LHCN-M2 (cell line): ENCODE measurements at places on chromosomes 3 and 15. TPM values are rescaled to one million over a fixed set of nuclear protein-coding genes. Genes with fewer than 3 reads are reported as not detected.

NMNAT3 gene
- total RNA-seq, result not detected in 2 replicates

- DNase-seq, result no peak
Observed at GRCh38 chr3:157310329-157311052, 126.2 kb upstream of the PTX3 start.

- no peak for DNase-seq
Observed at GRCh38 chr15:57500256-57500655, 91.4 kb upstream of the MYZAP start.

GRCh38 chr3:72738752-72739530 is 109.3 kb downstream of the SHQ1 start:
- DNase-seq, result no peak

GOLGA6L10 gene
- total RNA-seq, result 0.77 and 0.80 TPM in 2 replicates

- DNase-seq, result peak; percentile 60
Observed at GRCh38 chr15:85030301-85030929, 48.8 kb downstream of the PDE8A start.

DNA sequence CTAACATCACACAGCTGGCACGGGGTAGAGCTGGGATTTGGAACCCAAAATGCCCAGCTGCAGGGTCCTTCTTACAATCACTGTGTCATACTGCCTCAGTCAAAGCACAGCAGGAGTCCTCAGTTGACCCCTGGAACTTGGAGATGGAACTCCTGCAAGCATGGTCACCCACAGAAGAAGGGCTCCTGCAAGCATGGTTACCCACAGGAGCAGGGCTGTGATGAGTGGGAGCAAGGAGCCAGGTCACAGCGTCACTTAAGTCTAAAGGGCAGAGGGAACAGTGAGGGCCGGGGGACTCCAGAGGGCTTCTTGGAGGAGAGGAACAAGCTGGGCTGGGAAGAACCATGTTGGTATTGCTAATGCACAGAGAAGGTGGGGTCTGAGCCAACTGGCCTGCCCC is 24.9 kb downstream of the CCDC33 start:
- no peak for DNase-seq

MESD gene
- 17.8 and 19.4 TPM in 2 replicates for total RNA-seq

GRCh38 chr3:53624061-53624857 is 129.8 kb downstream of the CACNA1D start:
- DNase-seq, result no peak

DNA sequence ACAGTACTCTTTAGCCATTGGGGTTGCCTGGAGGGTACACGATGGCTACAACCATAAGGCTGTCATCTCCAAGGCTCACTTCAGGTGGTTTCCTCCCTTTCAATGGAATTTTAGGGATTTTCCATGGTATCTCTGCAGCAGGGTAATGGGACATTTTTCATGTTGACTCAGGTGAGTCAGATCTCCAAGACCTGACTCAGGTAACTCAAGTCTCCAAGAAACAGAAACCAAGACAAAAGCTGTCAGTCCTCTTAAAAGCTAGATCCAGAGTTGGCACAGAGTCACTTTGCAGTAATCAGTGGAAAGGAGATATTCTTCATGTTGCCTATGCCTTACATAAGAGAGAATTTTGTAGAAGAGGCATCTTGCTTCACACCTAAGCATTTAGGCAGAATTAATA is 375.8 kb upstream of the ARPP21 start:
- DNase-seq, result no peak

MORC1 gene
- total RNA-seq, result not detected in 2 replicates

GRCh38 chr15:56772868-56773639 is 39.7 kb upstream of the ZNF280D start:
- peak; percentile 47 for DNase-seq

DNA sequence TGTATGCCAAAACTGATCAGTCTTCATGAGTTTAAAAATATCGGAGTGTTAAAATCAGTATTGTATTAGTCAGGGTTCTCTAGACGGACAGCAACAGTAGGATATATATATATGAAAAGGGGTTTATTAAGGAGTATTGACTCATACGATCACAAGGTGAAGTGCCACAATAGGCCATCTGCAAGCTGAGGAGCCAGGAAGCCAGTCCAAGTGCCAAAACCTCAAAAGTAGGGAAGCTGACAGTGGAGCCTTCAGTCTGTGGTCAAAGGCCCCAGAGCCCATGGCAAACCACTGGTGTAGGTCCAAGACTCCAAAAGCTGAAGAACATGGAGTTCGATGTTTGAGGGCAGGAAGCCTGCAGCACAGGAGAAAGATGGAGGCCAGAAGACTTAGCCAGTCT is 391.0 kb upstream of the CADM2 start:
- DNase-seq, result peak; percentile 1

OR5H15 gene
- total RNA-seq, result not detected in 2 replicates

DNA sequence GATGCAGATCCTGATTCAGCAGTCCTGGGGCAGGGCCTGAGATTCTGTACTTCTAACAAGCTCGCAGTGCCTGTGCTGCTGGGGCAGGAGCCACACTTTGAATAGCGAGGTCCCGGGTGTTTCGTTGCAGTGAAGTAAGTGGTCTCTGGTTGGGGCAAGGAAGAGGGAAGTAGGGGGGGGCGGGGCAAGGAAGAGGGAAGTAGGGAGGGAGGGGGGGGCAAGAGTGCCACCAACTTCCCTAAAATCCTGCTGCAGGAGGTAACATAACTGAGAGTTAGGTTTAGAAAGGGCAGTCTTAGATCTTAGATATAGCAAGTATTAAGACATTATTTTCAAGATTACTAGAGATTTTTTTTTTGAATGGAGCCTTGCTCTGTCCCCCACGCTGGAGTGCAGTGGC is 35.5 kb downstream of the CRTAP start:
- no peak for DNase-seq
